NCI-H1694 treated with DMSO at 0.1 percent for 48 hours (cell line): ENCODE measurements at places on chromosomes 5 and 9.

DNA sequence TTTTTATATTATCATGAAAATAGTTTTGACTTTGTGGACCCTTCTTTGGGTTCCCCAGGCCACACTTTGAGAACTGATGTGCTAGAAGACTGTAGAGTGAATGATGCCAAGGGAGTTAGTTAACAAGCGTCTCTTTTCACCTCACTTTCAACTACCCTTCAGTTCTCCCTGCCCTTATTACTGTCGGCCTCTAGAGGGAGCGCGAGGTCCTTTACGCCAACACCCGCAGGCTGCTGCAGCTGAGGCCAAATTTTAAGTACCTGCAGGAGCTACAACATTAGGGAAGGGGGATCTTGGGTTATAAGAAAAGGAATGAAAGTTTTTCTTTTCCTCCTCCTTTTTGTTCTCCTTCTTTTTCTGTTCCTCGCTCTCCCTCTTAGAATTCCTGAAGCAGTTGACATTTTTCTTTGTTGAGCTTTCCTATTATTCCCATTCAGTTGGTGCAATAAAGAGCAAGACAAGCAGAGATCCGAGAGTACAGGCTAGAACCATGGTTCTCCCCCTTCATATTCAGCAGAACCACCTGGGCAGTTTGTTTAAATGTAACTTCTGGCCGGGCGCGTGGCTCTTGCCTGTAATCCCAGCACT is 84.0 kb downstream of the ZFAND5 start:
- peak; percentile 16 for DNase-seq

DNA sequence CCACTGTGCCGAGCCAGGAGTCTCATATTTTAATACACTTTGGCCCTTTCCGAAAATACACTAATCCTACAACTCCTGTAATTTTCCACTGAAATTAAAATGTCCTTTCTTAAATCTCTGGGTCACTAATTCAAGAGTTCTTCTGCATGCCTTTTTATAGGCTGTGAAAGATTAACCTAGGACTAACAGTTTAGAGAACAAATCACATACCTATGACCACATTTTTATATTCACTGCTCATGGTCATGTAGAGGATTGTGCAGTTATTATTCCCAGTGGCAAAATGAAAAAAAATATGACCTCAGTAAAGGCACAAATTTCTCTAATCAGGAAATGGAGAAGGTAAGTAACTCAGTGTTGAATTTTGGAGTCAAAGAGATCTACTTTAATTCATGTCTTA is 33.4 kb downstream of the SLCO4C1 start:
- no peak for DNase-seq

- no peak for DNase-seq
These were observed 13.6 kb upstream of the MAST4 start for GRCh38 chr5:66582499-66583165.

DNA sequence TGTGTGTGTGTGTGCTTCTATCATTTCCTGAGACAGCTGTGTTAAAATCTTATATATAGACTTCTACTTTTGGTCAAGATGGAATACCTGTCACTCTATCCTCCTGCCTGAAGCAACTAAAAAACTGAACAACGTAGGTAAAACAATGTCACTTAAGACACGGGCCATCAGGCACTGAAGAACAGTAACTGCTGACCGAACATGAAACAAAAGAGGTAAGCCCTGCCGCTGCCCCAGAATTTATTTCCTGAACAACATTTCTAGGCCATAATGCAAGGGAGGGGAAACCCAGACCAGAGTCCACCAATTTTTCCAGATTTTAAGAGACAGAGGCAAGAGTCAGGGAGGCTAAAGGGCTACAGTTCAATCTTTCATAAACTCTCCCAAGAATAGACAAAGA is 156.0 kb downstream of the CDC42SE2 start:
- no peak for DNase-seq

DNA sequence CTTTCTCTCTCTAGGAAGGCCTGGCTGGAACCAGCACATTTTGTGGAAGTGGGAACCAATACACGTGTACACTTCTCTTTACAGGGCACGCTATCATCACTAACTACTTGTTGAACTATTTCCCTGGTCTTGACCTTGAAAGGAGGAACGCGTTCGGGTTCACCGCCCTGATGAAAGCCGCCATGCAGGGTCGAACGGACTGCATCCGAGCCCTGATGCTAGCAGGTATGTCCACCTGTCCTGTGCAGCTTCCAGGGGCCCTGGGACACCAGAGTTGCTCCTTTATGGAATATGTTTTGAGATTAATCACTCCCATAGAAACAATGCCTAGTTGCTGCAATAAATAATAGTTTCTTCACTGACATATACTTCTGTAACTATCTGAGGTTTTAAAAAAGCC is 74.1 kb downstream of the ANKRD33B start:
- DNase-seq = no peak

- DNase-seq = no peak
These were observed 43.0 kb upstream of the GAS1 start for GRCh38 chr9:86990290-86990689.

DNA sequence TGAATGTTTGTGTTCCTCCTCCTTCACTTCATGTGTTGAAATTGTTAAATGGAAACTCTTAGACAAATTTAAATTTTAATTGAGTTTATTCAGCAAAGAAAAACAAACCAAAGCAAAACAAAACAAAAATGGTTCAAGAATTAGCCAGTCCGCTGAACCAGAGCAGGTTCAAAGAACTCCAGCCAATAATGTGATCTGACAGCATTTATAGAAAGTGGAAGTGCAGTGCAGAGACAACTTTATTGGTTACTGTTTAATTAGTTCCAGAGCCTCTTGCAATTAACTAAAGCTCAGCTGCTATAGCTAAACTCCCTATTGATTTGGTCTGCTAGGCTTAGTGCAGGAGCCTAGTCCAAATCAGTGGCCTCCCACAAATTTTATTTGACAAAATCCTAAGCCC is 132.9 kb downstream of the RNF180 start:
- DNase-seq = no peak

- no peak for DNase-seq
These were observed 34.2 kb upstream of the STRBP start for GRCh38 chr9:123302348-123303214.
